ENCODE measurements at places on chromosomes 16 and 17.
A peak's percentile ranks its signal among the peaks of the same experiment; 100 is the strongest.

DNA sequence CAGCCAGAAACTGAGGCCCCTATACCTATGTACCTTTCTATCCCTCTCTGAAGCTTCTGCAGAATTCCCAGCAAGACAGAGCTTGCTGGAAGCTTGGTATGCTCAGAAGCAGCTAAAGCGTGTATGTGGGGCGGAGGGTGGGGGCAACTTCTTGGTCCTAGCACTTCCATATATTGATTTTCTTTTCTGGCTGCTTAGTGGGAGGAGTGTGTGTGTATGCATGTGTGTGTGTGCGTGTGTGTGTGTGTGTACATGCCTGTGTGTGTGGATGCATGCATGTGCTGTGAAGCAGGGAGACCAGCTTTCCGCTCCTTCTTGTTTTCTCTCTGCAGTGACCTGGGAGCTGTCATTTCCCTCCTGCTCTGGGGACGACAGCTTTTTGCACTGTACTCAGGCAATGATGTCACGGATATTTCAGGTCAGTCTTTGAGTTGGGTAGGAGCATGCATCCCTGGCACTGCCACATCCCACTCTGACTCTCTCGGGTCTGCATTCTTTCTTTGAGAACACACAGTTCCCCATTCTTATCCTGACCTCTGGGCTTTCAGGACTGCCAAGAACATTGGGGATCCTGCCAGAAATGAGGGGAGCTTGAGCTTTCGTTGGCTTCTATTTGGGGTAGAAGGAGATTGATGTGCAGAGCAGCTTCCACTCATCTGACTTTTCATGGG, 10.7 kb downstream of the HPR start:
- no peak for DNase-seq

- DNase-seq, result no peak
Measured at GRCh38 chr17:34527136-34527907, 52.1 kb upstream of the TMEM132E start.

DNA sequence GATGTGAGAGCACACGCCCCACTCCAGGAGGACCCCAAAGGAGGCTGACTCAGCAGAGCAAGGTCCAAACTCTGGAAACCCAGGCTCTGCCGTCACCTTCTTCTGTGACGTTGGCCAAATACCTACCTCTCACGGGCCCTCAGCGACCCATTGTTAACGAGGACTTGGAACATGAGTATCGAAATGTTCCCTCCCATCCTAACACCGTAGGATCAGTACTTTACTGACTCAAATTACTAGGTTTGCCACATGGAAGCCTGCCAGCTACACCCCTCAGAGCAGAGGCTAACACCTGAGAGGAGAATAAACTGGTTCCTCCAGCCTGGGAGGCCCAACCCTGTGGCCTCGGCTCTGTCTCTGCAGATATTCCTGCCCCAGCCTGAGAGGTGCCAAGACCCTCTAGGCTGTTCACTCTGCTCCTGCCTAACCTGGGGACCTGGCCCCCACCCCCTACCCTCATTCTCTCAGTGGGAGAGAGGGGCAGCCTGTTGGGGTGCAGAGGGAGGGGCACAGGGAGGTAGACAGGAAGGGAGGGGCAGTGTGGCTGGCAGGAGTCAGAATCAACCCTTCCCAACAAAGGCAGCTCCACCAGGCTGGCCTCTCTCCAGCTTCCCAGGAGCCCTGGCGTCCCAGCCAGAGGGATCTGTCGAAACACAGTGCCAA, 4.4 kb downstream of the PITPNM3 start:
- no peak for DNase-seq

- no peak for DNase-seq
Measured at GRCh38 chr17:70059649-70060048, 15.4 kb upstream of the KCNJ16 start.

DNA sequence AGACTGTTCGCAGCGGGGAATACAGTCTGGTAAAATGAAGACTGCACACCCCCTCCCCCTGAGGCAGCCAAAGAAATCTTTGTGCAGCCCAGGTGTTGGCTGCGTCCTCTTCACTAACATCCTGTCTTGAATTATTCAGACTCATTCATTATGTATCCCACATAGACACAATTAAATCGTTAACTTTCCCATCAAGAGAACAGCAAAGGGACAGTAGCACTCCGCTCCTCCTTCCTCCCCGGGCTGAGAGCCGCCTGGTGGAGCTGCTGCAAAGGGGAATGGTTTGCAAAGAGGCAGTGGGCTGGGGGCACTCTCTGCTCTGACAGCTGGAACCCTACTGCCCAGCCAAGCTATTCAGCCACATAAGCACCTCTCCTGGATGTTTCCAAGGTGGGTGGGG, 290.0 kb upstream of the SOX9 start:
- DNase-seq, result no peak

GRCh38 chr17:34654276-34654880, 75.0 kb downstream of the TMEM132E start:
- DNase-seq, result no peak

DNA sequence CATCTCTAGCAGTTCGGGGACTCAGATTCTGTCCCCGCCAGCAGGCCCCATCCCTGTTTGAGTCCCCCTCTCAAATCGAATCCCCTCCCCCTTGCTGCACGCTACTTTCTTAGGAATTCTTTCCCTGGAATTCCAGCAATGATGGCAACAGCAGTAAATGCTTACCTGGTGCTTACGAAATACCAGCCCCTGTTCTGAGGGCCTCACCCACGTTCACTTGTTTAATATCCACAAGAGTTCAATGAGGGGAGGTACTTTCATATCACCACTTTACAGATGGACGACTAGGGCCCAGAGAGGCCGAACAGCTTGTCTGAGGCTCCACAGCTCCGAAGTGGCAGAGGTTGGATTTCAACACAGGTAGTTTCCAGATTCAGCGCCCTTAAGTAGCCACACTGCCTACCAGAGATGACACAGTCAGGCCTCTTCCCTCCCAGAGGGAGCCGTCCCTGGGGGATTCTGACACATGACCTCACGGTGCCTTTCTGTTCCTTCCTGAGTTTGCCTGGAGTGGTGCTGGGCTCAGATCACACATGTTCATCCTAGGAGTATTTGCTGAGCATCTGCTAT, 120.7 kb upstream of the GSE1 start:
- no peak for DNase-seq

DNA sequence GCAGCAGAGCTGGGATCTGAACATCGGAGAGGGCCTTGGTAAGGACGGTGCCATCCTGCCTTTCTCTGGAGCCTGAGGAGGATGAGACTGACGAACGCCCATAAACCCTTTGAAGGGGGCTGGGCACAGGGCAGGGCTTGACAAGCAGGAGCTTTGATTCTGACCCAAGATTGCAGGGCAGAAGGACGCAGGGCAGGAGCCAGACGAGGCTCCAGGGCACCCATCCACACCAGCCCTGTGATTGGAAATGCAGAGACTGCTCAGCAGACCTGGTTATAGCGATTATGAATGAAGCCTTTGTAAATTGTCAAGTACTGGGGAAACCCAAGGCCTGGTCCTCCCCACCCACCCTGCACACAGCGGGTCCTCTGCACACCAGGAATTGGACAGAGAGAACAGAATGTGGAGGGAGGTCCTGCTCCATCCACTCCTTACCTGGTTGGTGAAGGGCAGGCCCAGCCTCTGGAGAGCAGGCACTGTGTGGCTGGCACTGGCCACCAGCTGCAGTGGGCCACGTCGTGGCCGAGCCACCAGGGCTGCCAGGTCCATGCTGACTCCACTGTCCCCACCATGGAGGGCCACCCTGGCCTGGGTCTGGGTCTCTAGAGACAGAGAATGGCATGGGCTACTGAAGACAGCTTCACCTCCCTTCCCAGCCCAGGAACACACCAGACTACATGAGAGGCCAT, 68.8 kb downstream of the RMI2 start:
- DNase-seq, result no peak

- DNase-seq, result peak; percentile 67
Measured at GRCh38 chr16:72072514-72073342, 9.7 kb downstream of the HPR start.

DNA sequence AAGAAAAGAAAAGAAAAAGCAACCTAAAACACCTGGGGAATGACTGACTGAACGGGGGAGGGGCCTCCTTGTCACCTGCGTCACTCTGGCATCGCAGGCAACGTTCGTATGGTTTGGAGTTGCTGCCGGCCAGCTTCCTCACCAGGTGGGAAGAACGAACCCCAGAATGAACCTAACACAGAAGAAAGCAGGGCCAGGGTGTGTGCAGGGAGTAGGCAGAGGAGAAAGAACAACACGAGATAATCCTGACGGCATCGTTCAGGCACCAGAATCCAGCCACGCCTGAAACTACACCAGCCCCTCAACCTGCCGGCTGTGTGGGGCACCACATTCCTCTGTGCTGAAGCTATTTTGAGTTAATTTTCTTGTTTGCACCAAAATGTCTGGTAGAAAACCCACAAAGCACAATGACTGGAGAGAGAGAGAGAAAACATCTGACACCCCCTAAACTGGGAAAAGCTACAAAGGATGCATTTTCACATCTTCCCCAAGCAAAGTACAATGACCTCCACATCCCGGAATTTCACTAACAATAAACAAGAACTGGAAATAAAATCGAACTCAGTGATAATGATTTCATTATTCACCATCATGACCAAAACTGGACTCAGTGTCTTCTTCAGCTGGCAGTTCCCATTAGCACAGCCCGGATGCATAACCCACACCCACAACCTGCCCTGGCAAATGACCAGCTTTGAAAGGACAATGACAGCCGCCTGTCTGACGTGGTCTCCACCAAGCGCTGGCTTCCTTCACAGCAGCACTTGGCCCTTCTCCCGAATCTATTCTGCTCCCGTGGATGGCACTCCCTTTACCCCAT, 23.6 kb downstream of the RAB40B start:
- DNase-seq, result no peak

GRCh38 chr17:79414793-79415211, 196.0 kb downstream of the RBFOX3 start:
- DNase-seq, result no peak

GRCh38 chr17:71110326-71110725, 941.0 kb downstream of the KCNJ2 start:
- no peak for DNase-seq

- no peak for DNase-seq
Measured at GRCh38 chr17:16419929-16420271, 4.5 kb downstream of the TRPV2 start.

DNA sequence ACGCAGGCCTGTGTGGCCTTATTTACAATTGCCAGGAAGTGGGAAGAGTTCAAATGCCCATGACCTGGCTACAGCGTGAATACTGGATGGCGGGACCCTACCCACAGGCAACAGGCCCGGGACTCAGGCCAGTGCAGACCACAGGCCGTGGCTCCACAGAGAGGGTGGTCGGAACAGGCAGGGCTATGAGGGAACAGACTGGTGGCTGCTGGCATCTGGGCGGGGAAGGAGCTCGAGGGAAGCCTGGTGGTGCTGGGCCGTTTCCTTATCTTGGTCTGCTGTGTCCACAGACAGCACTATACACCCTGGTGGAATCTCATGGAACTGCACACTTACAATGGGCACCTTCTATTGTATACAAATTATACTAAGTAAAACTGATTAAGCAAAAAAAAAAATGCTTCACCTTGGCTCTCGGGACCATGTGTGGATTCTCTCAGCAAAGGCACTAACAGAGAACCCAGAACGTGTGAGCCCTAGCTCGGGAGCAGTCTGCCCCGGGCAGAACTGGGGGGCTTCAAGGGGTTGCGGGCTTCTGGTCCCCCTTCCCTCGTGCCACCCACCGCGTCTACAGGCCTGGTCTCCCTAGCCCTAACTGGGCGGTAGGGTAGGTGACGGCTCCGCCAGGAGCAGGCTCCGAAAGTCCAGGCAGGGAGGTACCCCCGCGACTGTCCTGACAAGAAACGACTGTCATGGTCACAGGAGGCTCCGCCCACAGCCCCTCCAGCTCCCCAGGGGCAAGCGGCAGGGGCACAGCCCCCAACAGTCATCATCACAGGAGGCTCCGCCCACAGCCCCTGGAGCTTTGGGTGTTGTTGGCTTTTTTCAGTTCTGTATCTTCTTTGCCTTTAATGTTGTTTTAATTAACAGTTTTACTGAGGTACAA, 21.8 kb downstream of the CEP131 start:
- no peak for DNase-seq

DNA sequence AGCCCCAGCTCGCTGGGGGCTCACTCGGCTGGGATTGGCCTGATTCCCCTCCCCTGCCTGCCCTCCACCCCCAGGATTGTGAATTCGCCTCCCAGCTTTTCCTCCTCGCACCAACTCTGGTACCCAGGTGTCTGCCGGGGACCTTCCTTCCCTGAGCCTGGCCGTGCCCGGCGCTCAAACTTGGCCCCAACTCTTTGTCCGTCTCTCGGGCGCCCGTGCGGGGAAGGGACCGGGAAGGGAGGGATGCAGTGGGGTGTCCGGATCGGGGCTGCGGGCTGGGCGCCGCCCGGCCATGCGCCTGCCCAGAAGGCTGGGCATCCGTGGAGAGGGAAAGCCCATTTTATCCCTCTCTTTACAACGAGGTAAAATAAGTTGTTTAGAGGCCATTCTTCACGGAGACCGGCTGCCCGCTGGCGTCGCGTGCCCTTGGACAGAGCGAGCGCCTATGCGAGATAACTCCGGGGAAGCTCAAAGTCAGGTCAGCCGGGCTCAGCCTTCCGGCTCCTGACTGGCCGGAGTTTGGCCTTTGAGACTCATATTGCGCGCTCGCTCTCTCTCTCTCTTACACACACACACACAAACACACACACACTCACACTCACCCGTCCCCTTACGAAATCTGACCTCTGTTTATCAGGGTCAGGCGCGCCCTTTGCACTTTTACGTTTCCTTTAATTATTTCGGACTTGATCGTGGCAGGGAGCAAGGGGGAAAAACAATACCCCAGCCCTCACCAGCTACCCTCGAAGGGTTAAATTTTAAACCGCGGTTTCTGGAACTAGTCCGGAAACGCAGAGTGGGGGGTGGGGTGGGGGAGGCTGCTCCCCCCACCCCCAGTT, 774 bp upstream of the MAF start:
- DNase-seq, result peak; percentile 69

DNA sequence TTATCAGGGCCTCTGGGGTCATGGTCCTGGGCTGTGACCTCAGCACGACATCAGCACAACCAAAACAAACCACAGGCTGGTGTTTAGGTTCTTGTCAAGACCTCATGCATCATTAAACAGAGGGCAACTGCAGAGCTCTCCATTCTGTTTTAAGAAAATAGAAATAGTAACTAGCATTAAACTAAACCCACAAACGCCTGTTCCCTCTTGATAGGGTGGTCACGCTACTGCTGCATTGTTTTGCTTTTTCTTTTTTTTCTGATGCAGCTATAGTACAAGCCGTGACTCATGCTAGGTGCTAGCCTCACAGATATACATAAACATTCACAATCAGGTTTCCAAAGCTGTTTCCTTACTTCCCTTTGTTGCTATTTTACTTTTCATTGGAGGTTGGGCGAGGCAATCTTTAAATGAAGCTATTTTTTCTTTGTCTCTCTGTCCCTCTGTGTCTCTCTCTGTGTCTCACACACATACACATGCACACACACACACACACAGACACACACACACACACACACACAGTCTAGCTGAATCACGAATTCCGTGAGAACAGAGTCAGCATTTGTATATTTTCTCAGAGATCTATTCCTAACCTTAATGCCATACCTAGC, 310.3 kb downstream of the CDH13 start:
- no peak for DNase-seq

- DNase-seq, result no peak
Measured at GRCh38 chr17:57016071-57016763, 38.3 kb downstream of the SCPEP1 start.
